Posterior cingulate gyrus (tissue), 11 donors: ENCODE measurements at places on chromosomes 2 and 18.

DNA sequence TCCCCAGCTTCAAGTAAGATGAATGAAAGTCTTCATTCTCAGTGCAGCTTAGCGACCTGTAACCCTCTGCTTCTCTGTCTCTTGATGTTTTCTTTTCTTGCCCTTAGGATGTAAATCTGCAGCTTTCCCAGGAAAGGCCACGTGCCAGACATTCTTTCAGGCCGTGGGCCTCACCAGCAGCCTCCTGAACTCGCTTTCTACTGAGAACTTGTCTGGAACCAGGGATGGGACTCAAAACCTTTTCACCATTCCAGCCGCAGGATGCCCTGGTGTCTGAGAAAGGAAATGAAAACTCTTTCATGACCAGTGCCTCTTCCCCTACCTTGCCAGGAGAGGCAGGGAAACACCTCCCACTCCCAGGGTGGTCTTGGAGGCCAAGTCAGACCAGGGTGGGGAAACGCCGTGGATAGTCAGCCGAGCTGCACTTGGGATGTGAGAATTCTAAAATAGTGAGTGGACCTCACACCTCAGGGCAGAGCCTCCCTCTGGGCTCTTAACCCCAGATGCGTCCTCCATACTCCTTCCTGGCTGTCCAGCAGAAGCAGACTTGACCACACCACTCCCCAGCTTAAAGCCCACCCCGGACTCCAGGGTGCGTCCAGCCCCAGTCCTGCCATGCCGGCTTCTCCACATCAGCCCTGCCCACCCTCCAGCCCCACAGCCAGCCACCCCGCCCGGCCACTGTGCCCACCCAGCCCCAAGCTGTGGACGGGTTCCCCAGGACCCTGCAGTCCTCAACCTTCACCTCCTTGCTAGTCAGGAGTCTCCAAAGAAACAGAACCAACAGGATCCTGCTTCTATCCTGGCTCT, 115.5 kb downstream of the TWIST2 start:
- DNase-seq, result no peak

- DNase-seq, result no peak
Measured at GRCh38 chr18:61502472-61502871, 169.2 kb downstream of the CDH20 start.

DNA sequence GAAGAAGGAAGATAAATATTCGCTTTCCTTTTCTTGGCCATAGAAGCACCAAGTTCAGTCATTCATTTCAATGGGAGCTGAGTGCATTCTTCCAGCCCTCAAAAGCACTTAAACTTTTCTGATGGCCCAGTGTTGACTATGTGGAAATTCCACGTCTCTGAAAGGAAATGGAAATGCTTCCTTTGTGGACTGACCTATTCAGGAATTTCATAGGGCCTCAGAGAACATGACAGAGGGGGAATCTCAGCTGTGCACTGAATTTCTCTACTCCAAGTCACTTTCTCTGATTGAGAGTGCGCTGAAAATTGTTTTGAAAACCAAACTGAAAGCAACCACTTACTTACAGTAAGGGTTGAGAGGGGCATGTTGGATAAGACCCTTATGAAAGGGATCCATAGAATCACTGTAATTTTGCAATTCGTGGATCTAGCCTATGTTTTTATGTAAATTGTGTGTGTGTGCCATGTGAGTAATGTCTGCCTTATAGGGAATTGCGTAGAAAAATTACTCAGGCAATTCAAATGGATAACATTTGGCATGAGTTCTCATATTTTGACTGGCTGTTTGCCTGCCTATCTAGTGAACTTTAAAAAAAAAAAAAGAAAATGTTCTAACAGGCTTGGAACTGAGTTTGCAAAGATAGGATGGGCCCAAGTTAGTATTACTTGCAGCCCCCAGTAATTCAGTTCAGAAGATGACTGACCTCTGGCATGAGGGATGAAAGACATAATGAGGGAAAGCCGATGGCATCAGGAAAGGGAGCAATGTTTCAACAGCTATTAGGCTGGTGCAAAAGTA, 437.0 kb downstream of the PTPRM start:
- DNase-seq, result no peak

DNA sequence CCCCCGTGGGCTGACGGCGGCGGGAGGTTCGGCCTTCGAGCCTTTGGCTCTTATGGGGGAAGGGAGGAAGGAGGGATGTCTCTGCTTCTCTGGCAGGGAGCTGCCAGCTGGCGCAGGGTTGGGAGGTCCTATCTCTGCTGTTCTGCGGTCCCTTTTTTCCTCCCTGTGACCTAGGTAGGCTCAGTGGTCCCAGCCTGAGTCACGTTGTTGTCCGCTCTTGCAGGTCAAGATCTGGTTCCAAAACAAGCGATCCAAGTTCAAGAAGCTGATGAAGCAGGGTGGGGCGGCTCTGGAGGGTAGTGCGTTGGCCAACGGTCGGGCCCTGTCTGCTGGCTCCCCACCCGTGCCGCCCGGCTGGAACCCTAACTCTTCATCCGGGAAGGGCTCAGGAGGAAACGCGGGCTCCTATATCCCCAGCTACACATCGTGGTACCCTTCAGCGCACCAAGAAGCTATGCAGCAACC, 2.5 kb downstream of the DLX1 start:
- no peak for DNase-seq

DNA sequence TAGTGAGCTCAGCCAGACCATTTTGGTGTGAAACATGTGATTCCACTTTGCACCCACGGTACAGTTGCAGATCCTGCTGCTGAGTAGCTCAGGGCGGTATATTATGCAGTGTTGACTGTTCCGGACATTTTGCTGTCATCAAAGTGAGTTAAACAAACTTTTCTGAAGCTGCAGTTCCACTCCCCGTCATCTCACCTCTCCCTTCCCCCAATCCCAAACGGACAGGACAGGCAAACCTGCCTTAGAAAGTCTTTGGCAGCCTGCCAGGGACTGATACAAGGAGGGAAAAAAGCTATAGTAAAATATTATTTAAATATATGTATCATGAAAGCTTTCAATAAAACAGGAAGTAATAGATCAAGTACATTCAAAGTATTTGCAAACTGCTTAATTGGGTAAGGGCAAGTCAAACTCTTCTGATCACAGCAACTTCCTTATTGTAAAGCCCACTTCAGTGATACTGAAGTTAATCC, 35.5 kb upstream of the SP5 start:
- DNase-seq, result no peak

DNA sequence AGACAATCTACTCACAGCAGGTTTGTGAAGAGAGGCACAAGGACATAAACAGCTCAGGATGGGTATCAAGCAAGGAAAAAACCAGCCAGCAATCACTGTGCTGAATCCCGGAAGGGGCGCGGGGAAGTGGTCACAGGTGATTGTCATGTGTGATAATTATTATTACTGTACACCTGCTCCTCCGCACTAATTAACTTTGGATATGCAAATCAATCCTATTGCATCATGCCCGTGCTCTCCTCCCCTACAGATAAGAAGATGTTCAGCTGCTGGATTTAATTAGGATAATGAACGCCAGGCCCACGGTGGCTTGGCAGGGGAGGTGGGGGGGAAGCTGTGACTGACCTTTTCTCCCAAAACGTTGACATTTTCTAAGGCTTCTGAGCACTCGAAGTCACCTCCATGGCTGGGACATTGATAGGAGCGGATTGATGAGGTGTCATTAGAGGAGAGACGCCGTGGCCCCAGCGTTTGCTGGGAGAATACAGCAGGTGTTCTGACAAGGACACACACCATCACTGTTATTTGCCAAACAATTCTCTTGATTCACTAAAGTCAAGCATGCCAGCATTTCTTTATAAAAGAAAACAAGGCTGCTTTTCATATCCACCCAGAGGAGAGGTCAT, 160.3 kb upstream of the VRK2 start:
- DNase-seq, result peak; percentile 47

GRCh38 chr18:42412896-42413295, 457.9 kb downstream of the PIK3C3 start:
- no peak for DNase-seq
